ENCODE measurements at places on chromosomes 3 and 15.
A peak's percentile ranks its signal among the peaks of the same experiment; 100 is the strongest.

DNA sequence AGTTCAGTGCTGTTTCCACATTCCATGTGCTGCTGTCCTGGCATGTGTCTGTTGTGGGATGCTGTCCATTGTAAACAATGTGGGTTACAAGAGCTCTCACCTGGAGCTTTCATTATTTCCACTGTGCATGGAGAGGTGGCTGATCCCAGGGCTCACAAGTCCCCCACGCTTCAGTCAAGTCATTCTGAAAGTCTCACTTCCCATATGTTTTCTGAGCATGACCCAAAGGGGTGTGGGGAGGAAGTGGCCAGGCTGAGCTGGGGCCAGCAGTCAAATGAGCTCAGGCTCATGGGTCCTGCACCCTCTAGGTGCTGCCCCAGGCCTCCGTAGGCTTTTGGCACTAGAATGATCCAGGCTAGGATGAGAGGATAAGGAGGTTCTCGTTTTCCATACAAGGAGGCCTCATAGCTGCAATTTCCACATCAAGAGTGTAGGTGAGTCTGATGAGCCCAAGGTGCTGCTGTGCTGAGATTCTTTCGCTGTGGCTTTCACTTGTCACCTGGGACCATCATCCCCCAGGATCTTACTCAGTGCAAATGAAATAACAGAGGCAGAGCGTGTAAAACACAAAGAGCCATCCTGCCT lies 22.0 kb downstream of the STARD5 start:
- peak; percentile 53 for DNase-seq

DNA sequence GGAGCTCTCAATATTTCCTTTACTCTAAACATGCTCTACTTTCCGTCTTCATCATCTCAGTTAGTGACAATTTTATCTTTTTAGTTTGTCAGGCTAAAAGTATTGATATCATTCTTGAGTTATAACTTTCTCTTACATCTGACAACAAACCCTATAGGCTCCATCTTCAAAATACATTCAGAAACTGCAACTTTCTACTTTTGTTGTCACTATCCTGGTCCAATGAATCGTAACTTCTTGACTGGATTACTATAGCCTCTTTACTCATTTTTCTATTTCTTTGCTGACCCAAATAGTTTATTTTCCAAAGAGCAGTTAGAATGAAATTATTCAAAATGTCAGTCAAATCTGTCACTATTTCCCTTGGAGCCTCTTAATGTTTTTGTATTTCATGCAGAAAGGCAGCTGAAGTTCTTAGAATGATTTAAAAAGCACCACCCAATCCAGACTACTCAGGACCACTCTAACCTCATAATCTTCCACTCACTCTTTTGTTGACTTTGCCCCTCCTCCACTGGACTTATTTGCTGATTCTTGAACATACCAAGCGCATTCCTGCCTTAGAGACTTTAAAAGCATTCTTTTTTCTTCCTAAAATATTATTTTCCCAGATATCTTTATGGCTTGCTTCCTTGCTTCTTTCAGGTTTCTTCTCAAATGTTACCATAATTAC lies 119.9 kb upstream of the CBLB start:
- DNase-seq = no peak

GRCh38 chr3:126132751-126133511 lies 47.5 kb downstream of the ALDH1L1 start:
- no peak for DNase-seq

- no peak for DNase-seq
Measured at GRCh38 chr3:177460047-177460446, 262.8 kb upstream of the TBL1XR1 start.

DNA sequence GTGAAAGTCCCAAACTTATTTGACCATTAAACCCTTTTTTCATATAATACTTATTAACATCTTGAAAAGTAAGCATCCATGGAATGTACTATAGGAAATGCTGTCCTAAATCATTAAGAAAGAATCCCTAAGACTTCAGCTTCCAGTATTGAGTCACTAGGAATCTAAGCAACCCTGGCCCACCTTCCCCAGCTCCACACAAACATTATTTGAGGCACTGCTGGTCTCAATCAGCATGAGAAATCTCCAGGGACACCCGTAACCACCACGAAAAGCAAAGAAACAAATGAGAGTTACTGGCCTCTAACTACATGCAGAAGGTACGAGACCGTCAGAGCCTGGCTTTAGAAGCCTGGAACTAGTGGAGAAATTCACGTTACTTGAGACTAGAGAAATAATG lies 68.2 kb downstream of the POLQ start:
- DNase-seq = no peak

DNA sequence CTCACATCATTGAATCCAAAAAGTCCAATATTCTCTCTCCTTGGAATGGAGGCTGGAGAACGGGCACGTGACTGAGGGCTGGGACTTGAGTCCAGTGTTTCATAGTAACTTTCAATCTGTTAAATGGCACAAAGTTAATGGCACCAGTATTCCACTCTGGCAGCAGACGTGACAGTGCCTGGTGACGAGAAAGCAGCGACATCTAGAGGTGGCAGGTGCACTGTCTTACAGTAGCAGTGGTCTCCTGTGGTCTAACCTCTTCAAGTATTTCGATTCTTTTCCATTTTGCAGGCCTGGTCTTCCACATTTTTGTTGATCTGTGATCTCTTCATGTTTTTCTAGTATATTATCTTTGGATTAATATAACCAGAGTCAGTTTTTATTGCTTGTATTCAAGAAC lies 107.1 kb downstream of the OXSM start:
- DNase-seq = peak; percentile 48
